ENCODE measurements at places on chromosomes 12 and 14.

DNA sequence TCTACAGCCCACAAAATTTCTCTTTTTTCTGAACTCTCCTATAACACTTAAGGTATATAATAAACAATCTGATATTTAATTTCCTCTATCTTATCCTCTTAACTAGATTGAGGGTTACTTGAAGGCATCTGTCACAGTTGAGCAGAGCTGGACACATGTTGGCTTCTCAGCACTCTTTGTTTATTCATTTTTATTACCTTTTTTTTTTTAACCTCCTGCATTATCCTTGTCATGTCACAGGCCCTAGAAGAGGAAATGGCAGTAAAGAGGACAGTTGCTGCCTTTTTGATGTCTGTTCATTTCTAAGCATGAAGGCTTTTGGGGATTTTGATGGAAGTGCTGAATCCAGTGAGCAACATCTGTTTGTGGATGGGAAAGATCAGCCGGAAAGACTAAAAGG, 32.5 kb upstream of the EVL start:
- DNase-seq, result no peak

GRCh38 chr14:48735607-48736006, 850.6 kb downstream of the RPS29 start:
- no peak for DNase-seq

GRCh38 chr12:40769846-40770245, 77.6 kb downstream of the CNTN1 start:
- DNase-seq, result no peak

DNA sequence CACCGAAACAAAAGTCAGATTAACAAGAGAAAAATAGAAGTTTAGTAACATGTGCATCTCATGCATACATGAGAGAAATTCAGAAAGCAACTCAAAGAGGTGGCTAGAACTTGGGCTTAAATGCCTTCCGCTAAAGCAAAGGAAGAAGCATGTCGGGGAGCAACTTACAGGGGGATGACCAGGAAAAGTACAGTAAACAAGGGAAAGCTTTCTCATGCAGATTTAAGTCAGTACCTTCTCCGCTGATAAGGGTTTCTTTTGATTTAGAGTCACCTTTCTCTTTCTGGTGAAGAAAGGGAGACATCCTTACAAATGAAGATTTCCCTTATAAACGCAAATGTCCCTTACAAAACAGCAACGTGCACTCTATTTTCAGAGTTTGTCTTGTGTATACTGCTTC, 6.0 kb upstream of the RNASE6 start:
- DNase-seq, result no peak

GRCh38 chr12:50211392-50212070, 44.4 kb upstream of the CERS5 start:
- no peak for DNase-seq

GRCh38 chr14:91911474-91912032, 35.9 kb downstream of the FBLN5 start:
- peak; percentile 64 for DNase-seq

DNA sequence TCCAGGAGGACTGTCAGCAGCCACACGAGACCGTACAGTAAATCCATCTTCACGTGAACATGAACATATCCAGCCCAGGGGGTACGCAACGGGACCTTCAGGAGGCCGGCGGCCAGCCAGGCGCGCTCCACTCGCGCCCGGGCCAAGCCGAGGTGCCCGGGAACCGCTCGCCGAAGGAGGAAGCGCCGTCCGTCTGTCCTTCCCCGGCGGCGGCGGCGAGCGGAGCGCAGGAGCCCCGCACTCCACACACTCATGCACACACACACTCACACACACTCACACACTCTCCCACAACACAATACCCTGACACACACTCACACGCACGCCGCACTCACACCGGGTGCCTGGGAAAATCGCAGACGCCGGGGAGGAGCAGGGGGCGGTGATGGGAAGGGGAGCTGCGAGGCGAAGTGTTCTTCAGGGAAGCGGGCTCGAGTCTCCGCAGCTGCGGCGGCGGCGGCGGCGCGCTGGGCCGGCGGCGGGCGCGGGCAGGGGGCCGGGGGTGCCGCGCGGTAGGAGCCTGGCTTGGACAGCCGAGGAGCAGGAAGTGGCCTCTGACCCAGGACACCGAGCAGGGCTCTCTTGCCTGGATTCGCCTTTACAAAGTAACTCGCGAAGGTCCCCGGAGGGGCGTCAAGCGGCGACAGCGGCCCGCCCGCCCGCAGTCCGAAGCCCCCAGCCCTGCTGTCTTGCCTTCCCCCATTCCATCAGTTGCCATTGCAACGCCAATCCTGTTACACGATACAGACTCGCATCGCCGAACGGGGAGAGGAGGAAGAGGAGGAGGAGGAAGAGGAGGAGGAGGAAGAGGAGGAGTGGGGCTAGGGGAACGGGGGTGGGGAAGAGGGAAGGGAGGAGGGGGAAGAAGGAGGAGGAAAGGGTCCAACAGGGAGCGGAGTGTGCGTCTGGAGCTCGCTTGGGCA, 601 bp downstream of the MDGA2 start:
- DNase-seq, result no peak

- no peak for DNase-seq
These were observed 357.0 kb downstream of the TMEM121 start for GRCh38 chr14:105883066-105884005.

DNA sequence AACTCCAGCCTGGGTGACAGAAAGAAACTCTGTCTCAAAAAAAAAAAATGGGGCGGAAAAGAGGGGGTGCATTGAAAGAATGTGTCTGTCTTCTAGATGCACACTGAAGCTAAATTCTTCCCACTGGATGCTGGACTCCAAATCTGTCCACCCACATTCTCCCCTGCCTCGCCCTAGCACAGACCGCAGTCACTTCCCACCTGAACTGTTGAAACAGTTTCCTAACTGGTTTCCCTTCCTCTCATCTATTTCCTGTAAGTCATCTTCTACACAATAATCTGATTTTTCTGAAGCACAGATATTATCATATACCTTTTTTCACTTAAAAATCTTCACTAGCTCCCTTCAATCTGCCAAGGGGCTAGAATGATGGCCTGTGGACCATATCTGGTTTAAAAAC, 1.5 kb upstream of the HCAR1 start:
- peak; percentile 58 for DNase-seq

DNA sequence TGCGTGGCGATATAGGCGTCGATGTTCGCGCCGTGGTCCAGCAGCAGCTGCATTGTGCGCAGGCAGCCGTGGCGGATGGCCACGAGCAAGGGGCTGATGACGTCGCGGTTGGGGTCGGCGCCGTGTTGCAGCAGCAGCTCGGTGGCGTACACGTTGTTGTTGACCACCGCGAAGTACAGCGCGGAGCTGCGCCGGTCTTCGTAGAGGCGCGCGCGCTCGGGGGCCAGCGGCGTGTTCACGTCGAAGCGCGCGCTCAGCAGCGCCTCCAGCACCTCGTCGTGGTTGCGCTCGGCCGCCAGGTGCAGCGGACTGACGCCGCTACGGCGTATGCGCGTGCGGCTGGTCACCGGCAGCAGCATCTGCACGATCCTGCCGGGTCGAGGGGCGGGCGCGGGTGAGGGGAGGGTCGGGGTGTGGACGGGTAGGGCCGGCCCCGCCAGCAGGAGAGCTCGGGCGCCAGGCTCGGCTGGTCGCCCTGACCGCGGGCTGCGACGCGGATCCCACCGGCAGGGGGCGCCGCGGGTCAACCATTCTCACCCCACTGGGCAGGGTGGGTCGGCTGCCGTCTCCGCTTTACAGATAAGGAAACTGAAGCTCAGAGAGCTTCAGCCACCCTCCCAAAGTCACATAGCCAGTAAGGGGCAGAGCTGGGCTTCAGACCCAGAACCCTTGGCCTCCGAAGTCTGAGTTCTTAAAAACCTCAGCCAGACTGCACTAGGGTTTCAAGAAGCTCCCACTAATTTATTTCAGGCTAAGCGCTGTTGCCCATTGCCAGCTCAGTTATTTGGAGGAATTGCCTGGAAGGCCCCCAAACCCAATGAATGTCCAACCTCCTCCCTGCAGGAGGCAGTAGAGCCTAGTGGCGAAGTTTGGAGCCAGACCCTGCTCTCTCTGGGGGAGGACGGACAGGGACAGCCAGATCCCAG, 12.4 kb downstream of the FAM181A start:
- DNase-seq, result peak; percentile 95

- peak; percentile 57 for DNase-seq
These were observed 24.6 kb downstream of the RPS6KA5 start for GRCh38 chr14:91035855-91036254.

DNA sequence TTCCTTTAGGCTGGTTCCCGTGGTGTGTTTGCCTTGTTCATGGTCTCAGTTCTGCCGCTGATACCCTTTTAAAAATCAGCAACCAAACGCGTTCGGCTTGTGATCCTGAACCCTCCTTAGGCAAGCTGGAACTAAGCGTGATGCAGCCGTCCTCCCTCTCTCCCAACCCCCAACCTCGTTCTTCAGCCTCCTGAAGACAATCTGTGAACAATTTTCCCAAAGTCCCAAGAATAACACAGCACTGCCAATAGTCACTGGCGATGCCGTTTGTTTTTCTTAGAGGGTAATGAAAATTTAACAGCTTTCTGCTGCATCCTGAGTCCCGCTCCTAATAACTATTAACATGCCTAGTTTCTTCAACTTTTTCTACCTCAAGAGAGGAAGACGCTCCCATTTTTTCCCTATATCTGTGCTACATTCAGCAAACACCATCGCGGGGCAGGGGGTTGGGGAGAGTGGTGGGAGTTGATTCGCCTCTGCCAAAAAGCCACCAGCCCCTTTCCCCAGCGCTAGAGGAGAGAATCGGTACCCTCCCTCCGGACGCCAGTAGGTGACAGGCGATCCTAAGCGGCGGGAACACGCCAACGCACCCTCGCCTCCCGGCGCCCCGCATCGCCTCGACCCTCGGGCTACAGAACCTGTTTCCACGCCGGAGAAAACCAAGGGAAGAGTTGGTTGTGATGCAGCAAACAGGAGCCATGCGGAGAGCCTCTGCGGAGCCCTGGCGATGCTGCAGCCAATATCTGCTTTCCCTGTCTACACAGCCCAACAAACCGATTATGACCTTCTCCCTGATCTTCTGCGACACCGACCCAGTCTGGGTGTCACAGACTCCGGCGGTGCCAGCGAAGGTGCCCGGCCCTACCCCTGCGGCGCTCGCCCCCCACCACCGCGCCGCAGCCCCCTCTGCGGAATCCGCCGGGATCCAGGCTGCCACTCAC, 752 bp downstream of the PRICKLE1 start:
- DNase-seq, result peak; percentile 5

- DNase-seq, result no peak
These were observed 21.0 kb downstream of the CFAP54 start for GRCh38 chr12:96510306-96510764.

GRCh38 chr12:6195665-6196535, 4.3 kb upstream of the CD9 start:
- peak; percentile 84 for DNase-seq

DNA sequence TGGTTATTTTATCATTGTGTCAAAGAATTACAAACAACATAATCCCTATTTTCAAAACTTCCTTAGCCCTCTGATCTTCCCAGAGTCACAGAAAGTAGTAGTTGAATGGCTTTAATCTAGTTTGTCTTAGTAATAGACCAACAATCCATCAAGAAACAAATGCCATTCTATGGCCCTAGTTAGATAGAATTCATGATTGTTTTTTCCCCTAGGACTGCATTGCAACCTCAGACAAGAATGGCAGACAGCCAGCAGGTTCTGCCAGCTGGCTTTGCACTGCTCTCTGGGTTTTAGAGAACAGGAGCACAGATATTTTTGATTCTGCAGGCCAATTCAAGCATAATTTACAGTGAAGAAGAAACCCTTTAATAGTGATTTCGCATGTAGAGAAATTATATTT, 33.8 kb downstream of the SYT1 start:
- no peak for DNase-seq

- DNase-seq, result no peak
These were observed 84.2 kb downstream of the SCARB1 start for GRCh38 chr12:124779161-124780141.

DNA sequence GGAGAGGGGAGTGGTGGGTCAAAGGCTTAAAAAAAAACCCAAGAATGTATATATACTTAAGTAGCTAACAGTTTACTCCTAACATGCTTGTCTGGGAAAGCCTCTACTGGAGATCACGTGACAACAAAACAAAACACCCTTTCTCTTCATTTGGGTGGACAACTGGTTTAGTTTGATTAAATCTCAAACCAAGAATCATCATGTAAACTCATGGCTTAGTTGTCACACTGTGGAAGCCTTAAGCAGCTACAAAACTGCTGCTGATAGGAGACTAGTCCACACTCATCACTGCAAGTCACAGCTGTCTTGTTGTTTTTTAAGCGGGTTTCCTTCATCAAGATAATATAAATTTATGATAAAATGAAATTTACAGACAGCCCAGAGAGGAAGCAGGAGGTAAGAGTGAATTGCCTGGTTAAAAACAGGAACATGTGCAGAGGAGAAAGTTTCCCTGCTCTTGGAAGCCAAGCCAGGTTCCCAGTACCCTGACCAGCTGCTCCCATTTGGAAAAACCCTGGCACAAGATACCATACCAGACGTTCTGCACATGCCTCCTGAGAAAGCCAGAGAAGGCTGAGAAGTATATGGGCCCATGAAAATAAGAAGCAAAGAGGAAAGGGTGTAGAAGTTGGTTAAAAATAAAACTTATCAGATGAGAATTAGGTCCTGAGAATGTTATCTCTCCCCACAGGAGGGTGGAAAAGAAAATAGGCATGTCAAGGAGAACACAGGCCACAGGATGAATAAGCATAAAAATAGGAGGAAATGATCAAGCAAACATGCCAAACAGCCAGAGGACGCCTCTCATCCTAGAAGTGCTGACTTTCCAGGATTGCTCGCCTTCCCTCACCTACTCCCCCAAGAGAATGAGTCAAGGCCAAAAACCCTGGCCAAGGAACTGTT, 34.0 kb downstream of the EGLN3 start:
- DNase-seq, result no peak

- DNase-seq, result no peak
These were observed 133.2 kb downstream of the ANO4 start for GRCh38 chr12:100927826-100928225.

DNA sequence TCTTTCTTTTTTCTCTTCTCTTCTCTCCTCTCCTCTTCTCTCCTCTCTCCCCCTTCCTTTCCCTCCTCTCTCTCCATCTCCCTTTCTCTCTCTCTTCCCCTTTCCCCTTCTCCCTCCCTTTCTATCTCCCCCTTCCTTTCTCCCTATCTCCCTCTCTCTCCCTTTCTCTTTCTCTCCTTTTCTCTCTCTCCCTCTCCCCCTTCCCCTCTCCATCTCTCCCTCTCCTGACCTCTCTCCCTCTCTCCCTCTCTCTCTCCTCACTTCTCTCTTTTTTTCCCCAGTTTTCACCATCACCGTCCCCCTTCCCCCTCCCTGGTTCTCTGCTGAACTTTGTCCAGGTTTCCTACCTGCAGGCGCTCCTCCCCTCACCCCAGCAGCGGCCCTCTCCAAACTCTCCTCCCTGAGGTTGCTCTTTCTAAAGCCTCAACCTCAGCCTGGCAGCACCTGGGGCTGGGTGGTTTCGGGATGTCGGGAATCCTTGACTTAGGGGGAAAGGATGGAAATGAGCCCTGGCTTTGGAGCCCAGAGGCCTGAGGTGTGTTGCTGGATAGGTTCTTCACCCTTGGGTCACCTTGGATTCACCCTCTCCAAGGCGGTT, 14.7 kb upstream of the TBX3 start:
- no peak for DNase-seq

- no peak for DNase-seq
These were observed 126.7 kb downstream of the TMEM132D start for GRCh38 chr12:129776977-129777667.

GRCh38 chr14:52399104-52399503, 85.0 kb downstream of the PTGER2 start:
- no peak for DNase-seq

GRCh38 chr12:88726806-88727720, 146.8 kb upstream of the KITLG start:
- no peak for DNase-seq
